ENCODE measurements at places on chromosomes 13 and 19.

- DNase-seq = no peak
These were observed 8.4 kb upstream of the TEX101 start for GRCh38 chr19:43406297-43406696.

- no peak for DNase-seq
These were observed 1617.1 kb downstream of the PCDH9 start for GRCh38 chr13:65613004-65613403.

GRCh38 chr19:11964496-11964857, 363 bp upstream of the ZNF763 start:
- no peak for DNase-seq

DNA sequence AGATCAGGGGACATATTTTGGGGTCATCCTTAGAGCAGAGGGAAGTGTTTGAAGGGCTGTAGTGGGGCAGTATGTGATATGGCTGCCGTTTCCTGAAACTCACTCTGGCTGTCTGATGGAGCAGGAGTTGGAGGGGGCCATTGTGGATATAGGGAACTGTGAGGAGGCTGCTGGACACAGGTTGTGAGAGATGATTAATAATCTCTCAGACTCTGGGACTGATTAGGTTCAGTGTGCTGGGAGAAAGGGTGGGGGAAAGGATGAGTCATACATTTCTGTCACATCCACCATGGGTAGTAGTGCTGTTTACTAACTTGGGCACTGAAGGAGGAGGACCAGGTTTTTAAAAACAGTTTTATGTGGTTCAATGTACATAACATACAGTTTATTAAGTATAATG, 4.8 kb downstream of the B3GLCT start:
- peak; percentile 6 for DNase-seq

DNA sequence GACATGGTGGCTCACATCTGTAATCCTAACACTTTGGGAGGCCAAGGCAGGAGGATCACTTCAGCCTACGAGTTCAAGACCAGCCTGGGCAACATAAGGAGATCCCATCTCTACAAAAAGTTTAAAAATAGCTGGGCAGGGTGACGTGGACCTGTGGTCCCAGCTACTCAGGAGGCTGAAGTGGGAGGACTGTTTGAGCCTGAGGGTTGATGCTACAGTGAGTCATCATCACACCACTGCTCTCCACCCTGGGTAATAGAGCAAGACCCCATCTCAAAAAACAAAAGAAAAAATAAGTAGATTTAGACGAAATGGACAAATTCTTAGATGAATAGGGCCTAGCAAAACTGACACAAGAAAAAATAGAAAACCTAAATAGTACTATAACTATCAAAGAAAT, 10.4 kb upstream of the GNG8 start:
- DNase-seq = no peak

GRCh38 chr19:6564393-6564792, 26.6 kb downstream of the CD70 start:
- no peak for DNase-seq

GRCh38 chr19:10820173-10820572, 15.8 kb downstream of the TMED1 start:
- no peak for DNase-seq

GRCh38 chr13:100650326-100650725, 24.3 kb downstream of the TMTC4 start:
- DNase-seq = no peak

GRCh38 chr13:112767506-112768471, 78.0 kb downstream of the ATP11A start:
- DNase-seq = no peak

GRCh38 chr13:26881154-26881553, 120.6 kb upstream of the GPR12 start:
- DNase-seq = no peak

DNA sequence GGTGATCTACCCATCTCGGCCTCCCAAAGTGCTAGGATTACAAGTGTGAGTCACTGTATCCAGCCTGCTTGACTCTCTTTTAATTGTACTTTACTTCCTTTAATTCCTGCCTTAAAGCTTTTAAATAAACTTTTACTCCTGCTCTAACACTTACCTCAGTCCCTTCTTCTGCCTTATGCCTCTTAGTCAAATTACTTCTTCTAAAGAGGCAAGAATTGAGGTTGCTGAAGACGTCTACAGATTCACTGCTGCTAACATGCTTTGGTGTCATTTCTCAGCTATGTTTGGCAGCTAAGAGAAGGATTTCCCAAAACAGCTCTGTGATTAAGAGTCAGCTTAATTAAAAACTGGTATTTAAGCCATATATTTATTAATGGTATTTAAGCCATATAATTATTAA, 32.9 kb upstream of the CD177 start:
- no peak for DNase-seq

DNA sequence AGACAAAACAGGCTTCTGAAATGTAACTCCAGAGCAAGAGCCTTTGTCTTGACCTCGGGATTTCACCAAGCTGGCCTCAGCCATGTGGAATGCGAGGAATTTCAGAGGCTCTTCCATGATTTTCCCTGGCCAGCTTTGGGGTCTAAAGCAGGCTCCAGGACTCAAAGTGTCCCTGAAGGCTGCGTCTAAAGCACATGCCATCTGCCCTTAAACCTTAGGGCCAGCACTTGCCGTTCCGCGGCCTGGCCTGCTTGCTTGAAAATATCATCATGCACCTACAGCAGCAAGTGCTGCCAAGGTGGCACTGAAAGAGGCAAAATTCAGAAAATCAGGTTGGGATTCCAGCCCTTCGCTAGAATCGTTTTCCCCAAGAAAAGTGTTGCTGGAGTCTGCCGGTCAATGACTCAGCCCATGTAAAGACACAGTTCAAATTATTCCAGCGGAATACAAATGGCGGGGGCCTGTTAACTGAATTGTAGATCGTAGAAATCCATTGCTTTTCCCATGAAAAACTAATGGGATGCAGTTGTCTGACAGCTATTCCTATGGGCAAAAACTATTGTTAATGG, 105.7 kb upstream of the RAP2A start:
- DNase-seq = no peak

GRCh38 chr13:97214921-97215320, 7.2 kb upstream of the MBNL2 start:
- DNase-seq = no peak

DNA sequence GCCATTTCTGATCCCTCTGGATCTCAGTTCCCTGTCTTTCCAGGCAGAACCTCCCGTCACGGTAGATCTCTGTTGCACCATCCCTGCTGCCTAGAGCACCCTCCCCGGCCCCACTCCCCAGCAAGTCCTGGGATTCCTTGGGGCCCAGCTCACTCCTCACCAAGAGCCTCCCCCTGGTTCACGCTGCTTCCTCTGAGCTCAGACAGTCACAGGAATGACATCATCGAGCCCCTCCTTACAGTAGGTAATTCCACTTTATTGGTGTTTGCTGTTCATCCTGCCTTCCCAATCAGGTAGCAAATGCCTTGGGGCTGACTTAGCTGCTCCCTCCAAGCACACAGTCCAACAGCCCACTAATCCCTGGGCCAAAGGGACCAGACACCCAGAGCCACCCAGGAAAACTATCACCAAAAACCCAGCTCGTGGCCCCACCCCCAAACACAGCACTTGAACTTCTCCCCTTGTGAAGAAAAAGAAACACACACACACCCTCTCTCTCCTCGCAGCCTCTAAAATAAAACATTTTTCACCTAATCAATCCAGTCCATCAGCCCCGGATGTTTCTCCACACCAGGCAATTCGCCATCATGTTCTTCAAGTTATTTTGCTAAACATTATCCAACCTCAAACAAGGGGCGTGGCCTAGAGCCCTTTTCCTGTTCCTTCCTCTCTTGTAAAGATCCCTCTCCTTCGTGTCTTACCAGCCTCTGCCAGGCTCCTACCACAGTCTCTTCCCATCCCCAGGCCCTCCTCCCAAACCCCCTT, 2.5 kb downstream of the NAPA start:
- DNase-seq = no peak

- no peak for DNase-seq
These were observed 39.7 kb downstream of the CARS2 start for GRCh38 chr13:110666255-110666533.

DNA sequence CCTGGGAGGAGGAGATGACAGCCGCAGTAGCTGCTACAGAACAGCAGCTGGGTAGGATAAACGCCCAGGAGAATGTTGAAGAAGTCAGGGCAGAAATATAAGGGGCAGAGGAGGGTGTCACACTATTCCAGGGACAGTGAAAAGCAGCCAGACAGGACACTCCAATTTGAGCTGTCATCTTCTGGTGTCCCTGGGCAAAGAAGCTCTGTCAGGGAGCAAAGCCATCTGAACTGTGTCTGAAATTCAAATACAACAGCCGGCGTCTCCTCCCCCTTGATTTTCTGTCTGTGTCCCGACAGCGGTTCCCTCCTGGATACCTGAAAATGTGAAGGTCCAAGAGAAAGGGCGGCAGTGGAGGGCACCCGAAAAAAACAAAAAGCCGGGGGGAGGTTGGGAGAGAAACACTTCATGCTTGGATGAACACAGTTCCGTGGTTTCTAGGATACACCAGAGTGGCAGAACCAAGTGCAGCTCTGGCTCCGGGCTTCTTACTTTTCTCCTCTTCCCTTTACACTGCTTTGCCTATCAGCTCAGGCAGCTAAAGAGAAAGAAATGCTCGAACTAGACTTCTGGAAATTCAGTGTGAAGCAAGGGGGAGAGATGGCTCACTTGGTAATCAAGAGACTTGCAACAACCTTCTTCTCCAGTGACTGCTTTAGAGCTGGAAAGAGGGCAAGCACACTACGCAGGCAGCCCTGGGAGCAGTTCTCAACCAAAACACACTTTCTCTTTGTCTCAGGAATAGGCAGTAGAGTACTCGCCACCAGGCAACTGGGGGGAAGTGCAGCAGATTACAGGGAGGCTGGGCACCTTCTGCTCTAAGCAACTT, 465.6 kb downstream of the ITGBL1 start:
- DNase-seq = no peak

DNA sequence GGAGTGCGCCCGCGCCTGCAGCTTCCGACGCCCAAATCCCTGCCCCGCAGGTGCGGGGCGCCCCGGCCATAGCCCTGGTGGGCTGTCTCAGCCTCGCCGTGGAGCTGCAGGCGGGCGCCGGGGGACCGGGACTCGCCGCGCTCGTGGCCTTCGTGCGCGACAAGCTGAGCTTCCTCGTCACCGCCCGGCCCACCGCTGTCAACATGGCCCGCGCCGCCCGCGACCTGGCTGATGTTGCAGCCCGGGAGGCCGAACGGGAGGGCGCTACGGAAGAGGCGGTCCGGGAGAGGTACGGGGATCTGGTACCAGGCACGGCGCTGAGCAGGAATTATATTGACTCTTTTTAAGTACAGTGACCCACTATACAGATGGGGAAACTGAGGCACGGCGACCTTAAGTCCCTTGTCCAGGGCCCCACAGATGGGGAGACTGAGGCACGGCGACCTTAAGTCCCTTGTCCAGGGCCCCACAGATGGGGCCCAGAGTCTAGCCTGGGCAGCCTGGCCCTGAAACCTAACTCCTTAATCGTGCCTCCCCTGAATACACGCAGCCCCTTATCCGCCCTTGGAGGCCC, 586 bp downstream of the MRI1 start:
- peak; percentile 60 for DNase-seq
